ENCODE measurements at places on chromosomes 2 and 18. TPM values are rescaled to one million over a fixed set of nuclear protein-coding genes. Genes with fewer than 3 reads are reported as not detected.

DNA sequence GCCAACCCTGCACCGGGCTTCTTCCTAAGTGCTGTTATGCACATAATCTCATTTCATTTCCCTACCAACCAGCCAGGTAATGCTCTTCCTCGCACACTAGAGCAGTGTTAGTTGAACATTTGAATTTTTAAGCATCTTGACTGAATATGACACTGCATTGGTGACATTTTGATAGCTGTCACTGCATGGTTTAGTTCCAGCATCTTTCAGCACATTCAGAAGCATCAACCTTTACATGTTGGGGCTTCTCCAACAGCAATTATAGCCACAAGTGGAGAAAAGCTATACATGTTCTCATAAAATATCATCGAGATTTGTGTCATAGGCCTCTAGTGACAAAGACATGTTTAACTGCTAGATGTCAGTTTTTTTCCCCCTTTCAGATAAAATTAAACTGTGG, 230.1 kb upstream of the FOSL2 start:
- no peak for DNase-seq

DNA sequence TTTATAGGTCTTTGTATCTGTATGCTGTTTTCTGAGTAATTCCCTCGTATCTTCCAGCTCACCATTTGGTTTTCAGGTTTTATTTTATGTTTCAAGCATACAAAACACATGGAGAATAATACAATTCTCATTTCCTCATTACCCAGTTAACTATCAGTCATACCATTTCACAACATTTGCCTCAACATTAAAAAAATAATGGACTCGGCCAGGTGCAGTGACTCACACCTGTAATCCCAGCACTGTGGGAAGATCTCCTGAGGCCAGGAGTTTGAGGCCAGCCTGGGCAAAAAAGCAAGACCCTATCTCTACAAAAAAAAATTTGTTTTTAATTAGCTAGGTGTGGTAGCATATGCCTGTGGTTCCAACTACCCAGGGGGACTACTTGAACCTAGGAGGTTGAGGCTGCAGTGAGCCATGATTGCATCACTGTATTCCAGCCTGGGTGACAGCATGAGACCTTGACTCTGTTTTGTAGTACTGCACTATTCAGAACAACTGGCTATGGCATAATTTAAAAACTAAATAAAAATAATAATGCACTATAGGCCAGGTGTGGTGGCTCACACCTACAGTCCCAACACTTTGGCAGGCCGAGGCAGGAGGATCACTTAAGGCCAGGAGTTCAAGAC, 20.3 kb downstream of the NPC1 start:
- DNase-seq = peak; percentile 84

GRCh38 chr18:22325396-22325795, 92.3 kb downstream of the CTAGE1 start:
- no peak for DNase-seq

GRCh38 chr2:85353876-85354285, 447 bp downstream of the RETSAT start:
- peak; percentile 28 for DNase-seq

The ZNF513 gene
- 20.1 TPM for total RNA-seq

The SNTG2 gene
- not detected for total RNA-seq

- DNase-seq = peak; percentile 80
Measured at GRCh38 chr2:161123531-161124030, 36.6 kb upstream of the TANK start.

The C2orf81 gene
- total RNA-seq = 2.5 TPM

Data from mammary epithelial cell (primary cell).